ENCODE measurements at places on chromosomes 1 and 21. TPM values are rescaled to one million over a fixed set of nuclear protein-coding genes. Genes with fewer than 3 reads are reported as not detected.

CTSE gene
- not detected for total RNA-seq

GBP6 gene
- 0.17 TPM for total RNA-seq

TFF3 gene
- 0.95 TPM for total RNA-seq

FNDC5 gene
- total RNA-seq: 4.6 TPM

NR5A2 gene
- under 0.01 TPM for total RNA-seq

HLX gene
- 4.7 TPM for total RNA-seq

ASAP3 gene
- 95.2 TPM for total RNA-seq

OR6N1 gene
- not detected for total RNA-seq

CD1E gene
- total RNA-seq: not detected

OR2T6 gene
- total RNA-seq: not detected

CNR2 gene
- total RNA-seq: not detected

MYOG gene
- total RNA-seq: 0.09 TPM

NES gene
- 30.8 TPM for total RNA-seq

FCRL6 gene
- not detected for total RNA-seq

PRR9 gene
- total RNA-seq: not detected
